SK-N-SH (cell line): ENCODE measurements at places on chromosomes 11 and 22. TPM values are rescaled to one million over a fixed set of nuclear protein-coding genes. Genes with fewer than 3 reads are reported as not detected.

GRCh38 chr11:42779555-42779954, 532.2 kb upstream of the API5 start:
- no peak overlapping the region for H3K27ac ChIP-seq
- no peaks in the 10 kb centered on the region for H3K27me3 ChIP-seq
- DNase-seq, result no peak
- H3K36me3 ChIP-seq, result no peaks in the 10 kb centered on the region

DNA sequence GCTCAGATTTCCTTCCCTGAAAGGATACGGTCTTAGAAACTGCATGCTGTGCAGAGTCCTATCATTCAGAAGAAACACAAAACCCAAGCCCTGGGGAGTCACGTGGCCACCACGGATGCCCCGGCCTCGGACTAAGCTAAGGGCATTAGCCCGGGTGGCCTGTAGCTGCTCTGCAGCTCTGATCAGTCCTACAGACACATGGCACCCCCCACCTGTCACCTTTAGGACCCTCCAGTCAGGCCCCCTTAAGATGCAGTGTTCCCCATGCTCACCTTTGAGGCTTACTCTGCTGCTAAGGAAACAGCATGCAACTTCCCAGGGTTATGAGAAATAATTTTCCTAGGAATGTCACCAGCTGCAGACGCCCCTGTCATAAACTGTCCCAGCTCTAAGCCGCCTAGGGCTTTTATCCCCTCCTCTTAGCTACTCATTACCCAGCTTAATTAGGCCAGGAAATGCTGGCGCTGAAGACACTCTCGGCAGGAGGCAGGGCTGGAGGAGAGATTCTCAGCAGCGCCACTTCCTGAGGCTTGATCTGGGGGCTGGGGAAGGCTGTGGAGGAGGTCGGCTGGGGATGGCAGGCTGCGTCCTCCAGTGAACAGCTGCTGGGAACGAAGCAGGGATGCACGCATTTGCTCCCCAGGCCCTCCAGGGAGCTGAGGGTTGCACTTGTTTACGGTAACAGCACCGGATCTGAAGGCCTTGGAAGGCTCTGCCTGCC, 47.2 kb upstream of the ADA2 start:
- no peak for DNase-seq
- H3K4me3 ChIP-seq, result no peak overlapping the region
- H3K27me3 ChIP-seq, result no peaks in the 10 kb centered on the region

DNA sequence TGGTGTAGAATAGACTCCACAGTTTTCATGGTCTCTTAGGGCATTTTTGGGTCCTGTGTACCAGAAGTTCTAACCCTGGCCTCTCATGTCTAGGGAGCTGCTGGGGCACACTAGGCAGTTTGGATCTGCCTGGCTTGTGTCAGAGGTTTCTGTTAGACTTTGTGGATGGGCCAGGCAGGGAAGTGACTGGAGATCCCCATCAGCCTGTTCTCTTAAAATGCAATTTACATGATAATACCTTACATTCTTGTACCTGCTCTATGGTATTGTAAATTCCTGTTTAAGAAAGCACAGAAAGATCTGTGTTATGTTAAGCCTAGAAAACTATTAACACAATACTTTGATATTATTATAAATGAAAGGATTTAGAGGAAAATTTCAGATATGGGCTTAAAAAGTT, 104.0 kb downstream of the ARHGAP42 start:
- no peak overlapping the region for H3K4me3 ChIP-seq
- H3K36me3 ChIP-seq, result no peaks in the 10 kb centered on the region
- no peak for DNase-seq
- no peak overlapping the region for H3K27ac ChIP-seq

DNA sequence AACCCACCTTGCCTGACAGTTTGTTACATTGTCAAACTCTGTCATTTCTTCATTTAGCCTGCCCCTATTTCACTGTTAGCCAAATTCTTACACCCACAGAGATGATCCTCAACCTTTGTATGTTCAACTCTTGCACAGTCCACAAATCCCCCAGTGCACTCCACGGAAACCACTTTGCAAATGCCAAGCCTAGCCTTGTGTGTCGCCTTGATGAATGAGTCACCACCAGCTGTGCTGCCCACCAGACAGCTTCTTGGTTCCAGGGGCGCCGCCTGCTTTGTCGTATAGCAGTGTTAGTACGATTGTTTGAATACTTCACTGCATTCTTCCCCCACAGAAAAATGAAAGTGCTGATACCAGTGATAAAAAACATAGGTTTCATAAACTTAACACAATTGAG, 686.3 kb downstream of the NTM start:
- no peaks in the 10 kb centered on the region for H3K36me3 ChIP-seq
- no peak overlapping the region for H3K27ac ChIP-seq
- no peaks in the 10 kb centered on the region for H3K27me3 ChIP-seq

DNA sequence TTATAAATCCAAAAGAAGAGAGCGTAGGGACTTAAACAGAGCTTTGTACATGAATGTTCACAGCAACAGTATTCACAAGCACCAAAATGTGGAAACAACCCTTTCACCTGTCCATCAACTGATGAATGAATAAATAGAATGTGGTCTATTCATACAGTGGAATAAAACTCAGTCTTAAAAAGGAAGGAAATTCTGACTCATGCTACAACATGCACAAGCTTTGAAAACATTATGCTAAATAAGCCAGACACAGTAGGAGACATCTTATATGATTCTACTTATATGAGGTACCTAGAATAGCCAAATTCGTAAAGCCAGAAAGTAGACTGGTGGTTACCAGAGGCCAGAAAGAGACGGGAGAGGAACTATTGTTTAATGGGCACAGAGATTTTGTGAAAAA, 74.3 kb downstream of the SHANK2 start:
- no peaks in the 10 kb centered on the region for H3K36me3 ChIP-seq
- no peaks in the 10 kb centered on the region for H3K4me1 ChIP-seq
- H3K27me3 ChIP-seq, result no peaks in the 10 kb centered on the region
- no peak overlapping the region for H3K27ac ChIP-seq

DNA sequence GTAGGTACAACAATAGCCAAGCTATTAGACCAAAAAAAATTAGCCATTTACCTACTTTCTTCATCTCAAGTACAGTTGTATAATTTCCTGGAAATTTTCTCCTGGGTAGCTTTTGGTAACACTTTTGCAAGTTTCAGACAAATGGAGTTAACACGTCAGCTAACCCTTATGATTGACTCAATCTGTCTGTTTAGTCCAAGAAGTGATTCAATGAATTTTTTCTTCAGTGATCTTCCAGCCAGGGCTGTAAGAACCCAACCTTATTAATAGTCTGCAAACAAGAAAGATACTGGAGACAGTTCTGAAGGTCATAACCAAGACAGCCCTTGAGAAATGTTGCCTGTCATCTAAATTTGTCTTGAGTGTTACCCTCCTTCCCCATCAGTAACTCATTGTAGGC, 30.1 kb upstream of the FIBIN start:
- no peak overlapping the region for H3K27ac ChIP-seq
- H3K27me3 ChIP-seq, result no peaks in the 10 kb centered on the region
- DNase-seq, result no peak
- H3K36me3 ChIP-seq, result no peaks in the 10 kb centered on the region
- H3K4me1 ChIP-seq, result no peaks in the 10 kb centered on the region

OR2AG1 gene
- polyA plus RNA-seq, result not detected in 2 replicates

DNA sequence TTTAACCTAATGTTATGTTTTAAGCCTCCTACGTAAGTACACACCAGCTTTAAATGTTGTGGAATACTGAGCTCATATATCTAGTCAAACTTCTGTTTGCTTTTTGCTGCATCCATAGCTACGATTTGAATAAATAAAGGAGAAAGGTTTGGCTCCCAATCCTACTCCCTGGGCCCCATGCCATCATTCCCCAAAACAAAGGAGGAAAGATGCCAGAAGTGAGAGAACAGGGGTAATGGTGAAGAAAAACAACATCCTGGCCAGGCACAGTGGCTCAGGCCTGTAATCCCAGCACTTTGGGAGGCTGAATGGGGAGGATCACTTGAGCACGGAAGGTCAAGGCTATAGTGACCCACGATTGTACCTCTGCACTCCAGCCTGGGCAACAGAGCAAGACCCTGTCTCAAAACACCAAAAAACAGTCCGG, 26.5 kb downstream of the SCGB1A1 start:
- H3K27ac ChIP-seq, result no peak overlapping the region; the same call in 1 of the 2 replicates
- H3K36me3 ChIP-seq, result no peaks in the 10 kb centered on the region
- DNase-seq, result no peak
- no peak overlapping the region for H3K4me3 ChIP-seq
- peaks cover 19% of the 10 kb centered on the region for H3K4me1 ChIP-seq

DNA sequence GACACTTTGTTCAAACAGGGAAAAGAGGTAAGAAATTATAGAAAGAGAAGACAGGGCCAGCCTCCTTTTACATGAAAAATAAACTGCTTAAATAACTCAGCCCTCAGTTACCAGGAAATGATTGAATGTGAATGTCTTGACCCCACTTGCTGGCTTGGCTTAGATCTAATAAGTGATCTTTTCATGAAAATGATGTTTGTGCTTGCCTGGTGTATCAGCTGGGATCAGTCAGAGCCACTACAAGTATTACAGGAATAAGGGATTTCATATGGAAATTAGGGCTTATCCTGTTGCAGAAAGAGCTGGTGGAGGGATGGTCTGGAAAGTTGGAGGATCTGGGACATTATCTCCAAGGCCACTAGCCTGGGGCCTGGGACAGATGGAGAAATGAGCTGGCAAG, 51.8 kb downstream of the COMMD9 start:
- no peaks in the 10 kb centered on the region for H3K36me3 ChIP-seq
- H3K4me1 ChIP-seq, result peaks cover 4% of the 10 kb centered on the region; the same call in 1 of the 2 replicates
- H3K27me3 ChIP-seq, result no peaks in the 10 kb centered on the region
- H3K27ac ChIP-seq, result no peak overlapping the region

TRIM48 gene
- not detected in 2 replicates for polyA plus RNA-seq

GRCh38 chr11:78595436-78596130, 20.9 kb upstream of the NARS2 start:
- no peak for DNase-seq
- H3K4me3 ChIP-seq, result no peak overlapping the region
- H3K36me3 ChIP-seq, result no peaks in the 10 kb centered on the region
- H3K4me1 ChIP-seq, result 0 out of 2 replicates have a peak, but pooled peaks cover 13% of the 10 kb centered on the region
- H3K27me3 ChIP-seq, result peaks cover 6% of the 10 kb centered on the region; the same call in 1 of the 2 replicates
- no peak overlapping the region for H3K27ac ChIP-seq

DNA sequence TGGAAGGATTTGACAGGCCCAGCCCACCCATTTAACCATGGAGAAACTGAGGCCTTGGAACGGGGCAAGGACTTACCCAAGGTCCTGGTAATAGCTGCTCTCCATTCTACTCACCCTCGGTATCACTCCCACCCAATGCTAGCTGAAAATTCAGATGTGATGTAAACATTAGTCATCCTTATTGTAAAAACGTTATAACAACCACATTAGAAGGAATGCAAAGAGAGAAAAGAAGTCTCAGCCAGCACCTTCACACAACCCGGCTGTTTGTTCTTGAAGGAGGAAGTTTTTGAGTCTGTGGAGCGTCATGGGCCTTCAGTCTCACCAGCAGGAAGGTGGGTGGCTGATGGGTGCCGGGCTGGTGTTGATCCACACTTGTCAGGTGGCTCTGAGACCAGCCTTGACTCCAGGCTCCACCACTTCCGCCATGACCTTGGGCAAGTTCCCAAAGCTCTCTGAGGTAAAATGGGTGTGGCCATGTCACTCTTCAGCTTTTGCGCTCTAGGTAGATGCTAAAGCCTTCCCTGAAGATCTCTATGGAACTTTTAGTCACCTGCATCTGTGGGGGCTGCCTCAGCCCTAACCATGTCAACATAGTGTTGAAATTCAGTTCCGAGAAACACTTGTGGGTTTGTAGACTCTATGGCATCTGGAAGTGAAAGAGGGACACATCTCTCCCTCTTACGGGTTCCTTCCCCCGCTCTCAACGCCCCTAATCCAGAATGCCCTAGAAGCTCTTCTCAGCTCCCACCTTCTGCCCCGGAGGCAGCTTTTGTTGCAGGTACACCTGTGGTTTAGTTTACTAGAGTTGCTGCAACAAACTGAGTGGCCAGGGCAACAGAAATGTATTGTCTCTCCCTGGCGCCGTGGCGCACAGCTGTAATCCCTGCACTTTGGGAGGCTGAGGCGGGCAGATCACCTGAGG, 14.8 kb downstream of the CD6 start:
- no peaks in the 10 kb centered on the region for H3K4me1 ChIP-seq
- no peak overlapping the region for H3K4me3 ChIP-seq
- H3K36me3 ChIP-seq, result no peaks in the 10 kb centered on the region

GRCh38 chr11:14609902-14610301, 33.7 kb upstream of the PDE3B start:
- H3K27me3 ChIP-seq, result no peaks in the 10 kb centered on the region
- no peaks in the 10 kb centered on the region for H3K36me3 ChIP-seq
- no peak for DNase-seq
- no peaks in the 10 kb centered on the region for H3K4me1 ChIP-seq

DNA sequence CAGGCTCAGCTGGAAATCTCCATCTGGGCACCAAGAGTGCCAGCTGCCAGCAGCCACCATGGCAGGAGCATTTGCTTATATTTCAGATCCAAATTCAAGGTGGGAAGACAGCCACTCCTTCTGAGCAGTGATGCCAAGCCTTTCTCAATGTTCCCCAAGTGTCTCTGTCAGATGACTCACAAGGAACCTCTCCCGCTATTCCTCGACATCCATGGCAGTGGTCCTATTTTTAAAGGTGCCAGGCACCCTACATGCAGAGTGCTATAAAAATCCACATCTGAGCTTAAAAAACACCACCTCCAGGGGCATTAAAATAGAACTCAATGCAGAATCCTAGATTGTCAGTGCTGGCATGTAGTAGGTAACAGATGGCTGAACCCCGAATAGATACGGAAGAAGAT, 112.1 kb downstream of the SLC1A2 start:
- H3K36me3 ChIP-seq, result no peaks in the 10 kb centered on the region
- H3K4me3 ChIP-seq, result no peak overlapping the region
- no peak for DNase-seq
- no peak overlapping the region for H3K27ac ChIP-seq
- H3K27me3 ChIP-seq, result no peaks in the 10 kb centered on the region

DNA sequence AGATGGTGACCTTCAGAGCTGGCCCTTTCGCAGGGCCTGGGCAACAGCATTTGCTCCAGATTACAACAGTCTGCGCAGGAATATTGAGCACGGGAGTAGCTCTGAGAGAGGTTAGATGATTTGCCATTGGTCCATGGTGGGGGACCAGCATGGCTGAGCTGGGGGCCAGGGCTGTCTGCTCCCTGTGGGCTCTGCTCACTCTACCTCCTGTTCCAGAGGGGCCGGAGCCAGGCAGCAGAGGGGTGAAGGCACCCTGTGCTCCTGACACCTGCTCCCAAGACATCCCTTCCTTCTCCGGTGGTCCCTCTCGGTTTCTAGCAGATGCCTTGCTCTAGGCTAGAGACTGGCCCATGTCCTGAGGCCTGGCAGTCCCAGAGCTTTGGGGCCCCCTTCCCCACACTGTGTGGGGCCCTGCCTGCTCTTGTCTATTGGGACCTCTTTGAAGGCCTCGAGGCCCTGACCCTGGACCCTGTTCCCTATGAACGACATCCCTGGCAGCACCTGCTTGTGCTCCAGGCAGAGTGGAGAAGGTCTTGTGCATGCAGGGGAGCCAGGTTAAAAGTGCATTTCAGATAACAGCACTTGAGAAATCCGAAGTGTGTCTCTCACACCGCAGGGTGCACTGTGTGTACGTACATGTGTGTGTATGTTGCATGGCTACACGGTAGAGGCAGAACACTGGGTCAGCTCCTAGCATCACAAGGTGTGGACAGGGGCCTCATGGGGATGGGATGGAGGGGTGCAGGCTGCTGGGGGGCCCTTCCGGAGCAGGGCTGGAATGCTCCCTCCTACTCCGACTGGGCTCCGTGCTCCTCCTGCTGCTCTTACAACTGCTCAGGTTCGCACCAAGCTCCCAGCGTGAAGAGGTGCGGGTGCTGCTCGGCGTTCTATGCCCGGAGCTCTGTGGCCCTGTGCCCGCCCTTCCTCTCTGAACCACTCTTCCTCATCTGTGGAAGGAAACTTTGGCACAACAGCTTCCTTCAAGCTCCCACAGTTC, 123.3 kb upstream of the B3GAT1 start:
- no peak for DNase-seq
- H3K4me3 ChIP-seq, result no peak overlapping the region
- no peaks in the 10 kb centered on the region for H3K4me1 ChIP-seq
- H3K36me3 ChIP-seq, result no peaks in the 10 kb centered on the region
- H3K27me3 ChIP-seq, result no peaks in the 10 kb centered on the region
- no peak overlapping the region for H3K27ac ChIP-seq
